Esophagus muscularis mucosa (tissue), 4 donors: ENCODE measurements at places on chromosomes 1 and 21. TPM values are rescaled to one million over a fixed set of nuclear protein-coding genes. Genes with fewer than 3 reads are reported as not detected.
A peak's percentile ranks its signal among the peaks of the same experiment; 100 is the strongest.

DNA sequence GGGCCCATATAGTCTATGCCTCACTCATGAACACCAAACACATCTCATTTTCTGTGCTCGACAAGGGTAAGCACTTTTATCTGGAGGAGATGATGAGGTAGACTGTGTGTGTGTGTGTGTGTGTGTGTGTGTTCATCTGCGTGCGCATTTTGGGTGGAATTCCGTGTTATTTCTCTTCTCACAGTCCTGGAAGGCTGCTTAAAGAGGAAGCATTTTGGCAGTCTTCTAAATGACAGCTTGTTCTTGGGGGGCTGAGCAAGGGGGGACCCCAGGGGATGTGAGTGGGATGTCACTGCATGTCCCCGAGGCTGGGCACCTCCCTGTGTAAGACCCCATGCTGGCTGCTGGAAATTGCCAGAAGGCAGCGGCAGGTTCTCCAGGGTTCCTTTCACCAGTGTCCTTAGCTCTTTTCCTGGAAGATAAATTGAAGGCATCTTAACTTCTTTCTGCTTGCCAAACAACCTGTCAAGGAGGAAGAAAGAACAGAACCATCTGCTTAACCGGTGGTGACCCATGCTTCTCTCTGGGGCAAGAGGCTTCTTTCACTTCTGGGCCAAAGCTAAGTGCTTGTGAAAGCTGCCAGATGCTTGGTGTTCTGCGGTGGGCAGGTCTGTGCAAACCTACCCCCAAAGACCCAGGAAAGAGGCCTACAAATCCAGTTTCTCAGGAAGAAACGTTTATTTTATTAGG lies 9.9 kb upstream of the RD3 start:
- peaks cover 19% of the 10 kb centered on the region for H3K4me1 ChIP-seq
- DNase-seq = no peak
- peak overlapping the region; percentile 25 for H3K4me3 ChIP-seq
- H3K27ac ChIP-seq = no peak overlapping the region
- H3K36me3 ChIP-seq = no peaks in the 10 kb centered on the region

DNA sequence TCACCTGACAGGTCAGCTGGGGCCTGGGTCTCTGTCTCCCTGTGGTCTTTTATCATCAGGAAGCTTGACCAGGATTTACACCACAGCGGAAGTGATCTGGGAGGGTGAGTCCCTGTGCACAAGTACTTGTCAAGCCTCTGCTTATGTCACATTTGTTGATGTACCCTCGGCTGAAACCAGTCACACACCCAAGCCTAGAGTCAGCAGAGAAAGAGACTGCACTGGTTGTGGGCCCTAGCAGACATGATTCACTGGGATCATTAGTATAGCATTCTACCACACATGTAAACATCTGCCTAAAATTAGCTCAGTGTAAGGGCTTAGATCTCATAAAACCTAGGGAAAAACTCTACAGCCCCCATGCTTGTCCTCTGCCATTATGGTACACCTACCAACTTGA lies 79.3 kb upstream of the LAMC2 start:
- DNase-seq = no peak
- peak overlapping the region; percentile 9 for H3K27ac ChIP-seq
- H3K27me3 ChIP-seq = no peaks in the 10 kb centered on the region
- H3K4me1 ChIP-seq = peaks cover 61% of the 10 kb centered on the region
- H3K36me3 ChIP-seq = peaks cover 41% of the 10 kb centered on the region

DNA sequence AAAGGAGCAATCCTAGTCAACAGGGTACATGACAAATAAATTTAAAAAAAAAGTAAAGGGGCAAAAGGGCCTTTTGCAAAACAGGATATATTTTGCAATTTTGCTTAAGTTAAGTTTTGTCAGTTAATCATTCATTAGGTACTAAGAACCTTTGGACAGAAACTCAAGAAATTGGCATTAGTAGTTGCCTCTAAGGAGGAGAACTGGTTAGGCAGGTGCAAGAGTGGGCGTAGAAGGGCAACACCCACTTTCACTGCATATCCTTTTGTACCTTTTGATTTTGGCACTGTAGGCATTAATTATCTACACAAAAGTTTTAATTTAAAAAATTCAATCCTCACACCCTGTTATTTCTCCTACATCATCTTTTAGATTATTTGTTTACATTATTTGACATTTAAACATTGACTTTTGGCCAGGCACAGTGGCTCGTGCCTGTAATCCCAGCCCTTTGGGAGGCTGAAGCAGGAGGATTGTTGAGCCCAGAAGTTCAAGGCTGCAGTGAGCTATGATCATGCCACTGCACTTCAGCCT lies 4.3 kb downstream of the DDAH1 start:
- no peaks in the 10 kb centered on the region for H3K36me3 ChIP-seq
- peak; percentile 3 for DNase-seq
- no peak overlapping the region for H3K27ac ChIP-seq
- H3K4me3 ChIP-seq = no peak overlapping the region
- H3K27me3 ChIP-seq = no peaks in the 10 kb centered on the region

- DNase-seq = no peak
- no peaks in the 10 kb centered on the region for H3K27me3 ChIP-seq
- peaks cover 8% of the 10 kb centered on the region for H3K4me1 ChIP-seq
- no peak overlapping the region for H3K27ac ChIP-seq
Observed at GRCh38 chr1:170204121-170204520, 58.4 kb downstream of the NTMT2 start.

GRCh38 chr1:7405844-7406500 lies 365.1 kb upstream of the VAMP3 start:
- no peaks in the 10 kb centered on the region for H3K27me3 ChIP-seq
- H3K27ac ChIP-seq = no peak overlapping the region
- H3K4me3 ChIP-seq = no peak overlapping the region

GRCh38 chr21:23020969-23021368 lies 2022.8 kb downstream of the NCAM2 start:
- no peak for DNase-seq
- no peak overlapping the region for H3K4me3 ChIP-seq
- no peak overlapping the region for H3K27ac ChIP-seq

GRCh38 chr1:84347932-84348555 lies 46.5 kb downstream of the SAMD13 start:
- no peak for DNase-seq
- no peaks in the 10 kb centered on the region for H3K36me3 ChIP-seq
- H3K4me1 ChIP-seq = peaks cover 3% of the 10 kb centered on the region
- no peak overlapping the region for H3K27ac ChIP-seq
- no peak overlapping the region for H3K4me3 ChIP-seq
- H3K27me3 ChIP-seq = no peaks in the 10 kb centered on the region

DNA sequence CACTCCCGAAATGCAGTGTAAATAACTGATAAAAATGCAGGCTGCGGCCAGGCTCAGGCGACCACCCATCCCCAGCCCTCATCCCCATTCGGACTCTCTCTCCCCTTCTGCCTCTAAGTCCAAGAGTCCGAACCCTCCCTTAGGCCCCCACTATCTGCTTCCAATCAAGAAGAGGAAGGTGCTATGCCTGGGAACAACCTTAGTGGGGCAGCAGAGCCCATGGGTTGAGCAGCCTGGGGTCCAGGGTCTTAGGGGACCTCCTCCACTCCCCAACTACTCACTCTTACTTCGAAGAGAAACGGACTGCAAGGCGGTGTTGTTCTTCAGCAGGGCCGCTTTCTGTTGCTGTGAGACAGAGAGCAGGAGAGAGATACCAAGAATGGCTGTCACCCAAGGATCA lies 12.2 kb downstream of the ARHGEF2 start:
- peaks cover 76% of the 10 kb centered on the region for H3K4me1 ChIP-seq
- peaks cover 75% of the 10 kb centered on the region for H3K36me3 ChIP-seq
- H3K4me3 ChIP-seq = no peak overlapping the region
- H3K27me3 ChIP-seq = no peaks in the 10 kb centered on the region
- peak overlapping the region; percentile 97 for H3K27ac ChIP-seq
- DNase-seq = no peak

DNA sequence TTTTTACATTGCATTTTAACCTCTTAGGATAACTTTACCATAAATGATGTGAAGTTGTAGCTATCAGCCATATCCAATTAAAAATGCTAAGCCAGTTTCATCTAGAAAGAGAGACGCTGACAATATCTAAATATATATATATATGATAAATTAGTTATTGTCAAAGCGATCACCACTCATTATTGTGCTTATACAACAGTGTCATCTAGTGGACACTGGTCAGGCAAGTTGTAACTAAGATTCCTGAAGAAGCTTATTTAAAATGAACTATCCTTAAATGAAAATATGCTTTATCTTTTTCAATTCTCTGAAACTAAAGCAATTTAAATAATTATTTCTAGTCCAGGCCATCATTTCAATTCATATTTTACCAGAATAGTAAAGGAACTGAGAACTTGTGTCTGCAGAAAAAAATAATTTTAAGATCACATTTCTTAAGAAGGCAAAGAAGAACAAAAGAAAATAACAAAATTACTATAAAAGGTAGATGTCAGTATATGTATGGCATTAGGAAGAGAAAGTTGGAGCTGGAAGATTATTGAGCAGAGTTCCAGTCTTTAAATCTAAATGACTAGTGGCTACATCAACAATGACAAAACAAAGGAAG lies 193.3 kb upstream of the SNX7 start:
- no peak overlapping the region for H3K4me3 ChIP-seq
- H3K27ac ChIP-seq = no peak overlapping the region
- no peaks in the 10 kb centered on the region for H3K36me3 ChIP-seq

DNA sequence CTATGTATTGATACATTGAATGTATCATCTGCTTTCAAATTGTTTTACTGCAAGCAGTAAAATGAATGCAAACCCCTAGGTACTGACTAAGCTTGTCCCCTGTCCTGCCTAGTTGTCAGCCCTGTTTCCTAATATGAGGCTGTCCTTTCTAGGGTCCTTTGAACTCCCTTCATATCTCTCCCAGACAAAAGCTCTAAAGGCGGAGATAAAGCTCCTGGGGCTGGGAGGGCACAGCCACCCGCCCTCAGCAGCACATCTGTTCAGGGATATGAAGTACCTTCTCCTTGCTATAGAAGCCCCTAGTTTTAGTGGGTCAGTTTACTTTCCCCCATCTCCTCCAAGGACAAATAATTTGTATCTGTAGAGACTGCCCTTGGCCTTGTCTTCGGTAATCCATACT lies 93.1 kb upstream of the ETS2 start:
- H3K27me3 ChIP-seq = no peaks in the 10 kb centered on the region
- no peak overlapping the region for H3K27ac ChIP-seq
- DNase-seq = no peak

- peak overlapping the region; percentile 75 for H3K4me3 ChIP-seq
- H3K36me3 ChIP-seq = no peaks in the 10 kb centered on the region
- peak overlapping the region; percentile 92 for H3K27ac ChIP-seq
- no peak for DNase-seq
- H3K27me3 ChIP-seq = no peaks in the 10 kb centered on the region
- peaks cover 51% of the 10 kb centered on the region for H3K4me1 ChIP-seq
Observed at GRCh38 chr1:46131712-46132528, 509 bp downstream of the PIK3R3 start.

- DNase-seq = no peak
- H3K36me3 ChIP-seq = no peaks in the 10 kb centered on the region
- no peaks in the 10 kb centered on the region for H3K27me3 ChIP-seq
- peaks cover 75% of the 10 kb centered on the region for H3K4me1 ChIP-seq
- H3K27ac ChIP-seq = no peak overlapping the region
Observed at GRCh38 chr1:64894438-64895196, 71.7 kb downstream of the JAK1 start.

GRCh38 chr1:234361102-234361603 lies 12.1 kb upstream of the COA6 start:
- H3K27me3 ChIP-seq = peaks cover 17% of the 10 kb centered on the region
- no peak overlapping the region for H3K4me3 ChIP-seq
- H3K4me1 ChIP-seq = no peaks in the 10 kb centered on the region
- no peak for DNase-seq
- no peak overlapping the region for H3K27ac ChIP-seq

DNA sequence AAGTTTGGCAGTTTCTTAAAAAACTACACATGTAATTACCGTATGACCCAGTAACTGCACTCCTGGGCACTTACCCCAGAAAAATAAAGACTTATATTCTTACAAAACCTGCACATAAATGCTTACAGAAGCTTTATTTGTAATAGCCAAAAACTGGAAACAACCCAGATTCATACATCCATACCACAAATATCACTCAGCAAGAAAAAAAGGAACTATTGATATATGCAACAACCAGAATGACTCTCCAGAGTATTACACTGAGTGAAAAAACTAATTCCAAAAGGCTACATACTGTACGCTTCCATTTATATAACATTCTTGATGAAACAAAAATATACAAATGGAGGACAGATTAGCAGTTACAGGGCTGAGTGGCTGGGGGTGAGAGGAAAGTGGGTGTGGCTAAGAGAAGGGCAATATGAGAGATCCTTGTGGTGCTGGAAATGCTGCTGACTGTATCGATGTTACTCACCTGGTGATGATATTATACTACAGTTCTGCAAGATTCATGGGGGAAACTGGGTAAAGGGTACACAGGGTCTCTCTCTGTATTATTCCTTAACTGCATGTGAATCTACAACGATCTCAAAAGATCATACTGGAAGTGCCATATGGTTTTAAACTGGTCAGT lies 96.0 kb upstream of the GNG4 start:
- no peak overlapping the region for H3K4me3 ChIP-seq
- no peaks in the 10 kb centered on the region for H3K4me1 ChIP-seq
- no peak for DNase-seq
- no peak overlapping the region for H3K27ac ChIP-seq
- no peaks in the 10 kb centered on the region for H3K27me3 ChIP-seq
- H3K36me3 ChIP-seq = peaks cover 18% of the 10 kb centered on the region

GRCh38 chr1:26694638-26695355 lies 1.0 kb upstream of the ARID1A start:
- H3K36me3 ChIP-seq = no peaks in the 10 kb centered on the region
- no peak for DNase-seq
- peaks cover 40% of the 10 kb centered on the region for H3K4me1 ChIP-seq
- peak overlapping the region; percentile 99 for H3K27ac ChIP-seq
- peak overlapping the region; percentile 94 for H3K4me3 ChIP-seq
- peaks cover 4% of the 10 kb centered on the region for H3K27me3 ChIP-seq

GRCh38 chr1:203163891-203164635 lies 11.6 kb downstream of the MYBPH start:
- H3K4me1 ChIP-seq = no peaks in the 10 kb centered on the region
- H3K27ac ChIP-seq = no peak overlapping the region

GRCh38 chr21:42346866-42347600 lies 3.8 kb downstream of the TFF2 start:
- H3K36me3 ChIP-seq = no peaks in the 10 kb centered on the region
- H3K27ac ChIP-seq = no peak overlapping the region
- no peaks in the 10 kb centered on the region for H3K27me3 ChIP-seq
- no peak for DNase-seq
- no peaks in the 10 kb centered on the region for H3K4me1 ChIP-seq

Gene NBPF10
- total RNA-seq = 1.3 TPM

Gene ACTL8
- total RNA-seq = not detected

Gene STX12
- total RNA-seq = 54.2 TPM

Gene SLC22A15
- total RNA-seq = 2.8 TPM

Gene ATAD3C
- total RNA-seq = 2.4 TPM

Gene VANGL2
- 5.2 TPM for total RNA-seq

Gene ANGPTL1
- total RNA-seq = 206 TPM

Gene ARHGEF16
- 0.71 TPM for total RNA-seq

Gene FCGR3A
- 11.8 TPM for total RNA-seq

Gene HPCAL4
- total RNA-seq = not detected
